Progenitor cell of endocrine pancreas (in vitro differentiated cells): ENCODE measurements at places on chromosomes 3 and 15.

GRCh38 chr3:168862466-168862865 is 766.7 kb upstream of the GOLIM4 start:
- H3K27me3 ChIP-seq, result no peaks in the 10 kb centered on the region
- peaks cover 39% of the 10 kb centered on the region for H3K4me1 ChIP-seq
- H3K4me3 ChIP-seq, result no peak overlapping the region
- H3K27ac ChIP-seq, result no peak overlapping the region
- no peak for DNase-seq

GRCh38 chr15:36468746-36469145 is 110.7 kb upstream of the CDIN1 start:
- no peaks in the 10 kb centered on the region for H3K36me3 ChIP-seq
- H3K4me3 ChIP-seq, result no peak overlapping the region
- no peaks in the 10 kb centered on the region for H3K4me1 ChIP-seq
- H3K27ac ChIP-seq, result no peak overlapping the region
- no peak for DNase-seq

GRCh38 chr15:28018291-28019044 is 80.6 kb downstream of the OCA2 start:
- no peak overlapping the region for H3K4me3 ChIP-seq
- peaks cover under 1% of the 10 kb centered on the region for H3K27me3 ChIP-seq
- peak overlapping the region; percentile 24 for H3K27ac ChIP-seq
- no peaks in the 10 kb centered on the region for H3K4me1 ChIP-seq
- H3K36me3 ChIP-seq, result no peaks in the 10 kb centered on the region
- DNase-seq, result no peak

DNA sequence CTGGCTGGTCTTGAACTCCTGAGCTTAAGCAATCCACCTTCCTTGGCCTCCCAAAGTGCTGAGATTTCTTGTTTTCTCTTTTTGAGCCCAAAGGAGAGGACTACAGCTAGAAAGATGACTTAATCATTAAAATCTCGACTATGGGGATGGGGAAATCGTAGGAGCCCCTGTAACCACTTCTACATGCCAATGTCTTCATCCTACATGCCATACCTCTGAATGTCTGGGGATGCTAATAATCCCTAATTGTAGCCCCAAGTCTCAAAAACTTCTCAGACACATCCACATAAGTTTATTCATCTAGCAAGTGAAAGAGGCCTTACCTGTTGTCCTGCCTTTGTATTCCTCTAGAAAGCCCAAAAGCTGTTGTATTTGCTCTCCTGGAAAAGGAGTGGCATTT is 3.7 kb upstream of the RHOV start:
- H3K4me3 ChIP-seq, result no peak overlapping the region
- H3K4me1 ChIP-seq, result peaks cover 6% of the 10 kb centered on the region
- H3K27me3 ChIP-seq, result peaks cover 6% of the 10 kb centered on the region
- H3K36me3 ChIP-seq, result no peaks in the 10 kb centered on the region
- DNase-seq, result no peak

DNA sequence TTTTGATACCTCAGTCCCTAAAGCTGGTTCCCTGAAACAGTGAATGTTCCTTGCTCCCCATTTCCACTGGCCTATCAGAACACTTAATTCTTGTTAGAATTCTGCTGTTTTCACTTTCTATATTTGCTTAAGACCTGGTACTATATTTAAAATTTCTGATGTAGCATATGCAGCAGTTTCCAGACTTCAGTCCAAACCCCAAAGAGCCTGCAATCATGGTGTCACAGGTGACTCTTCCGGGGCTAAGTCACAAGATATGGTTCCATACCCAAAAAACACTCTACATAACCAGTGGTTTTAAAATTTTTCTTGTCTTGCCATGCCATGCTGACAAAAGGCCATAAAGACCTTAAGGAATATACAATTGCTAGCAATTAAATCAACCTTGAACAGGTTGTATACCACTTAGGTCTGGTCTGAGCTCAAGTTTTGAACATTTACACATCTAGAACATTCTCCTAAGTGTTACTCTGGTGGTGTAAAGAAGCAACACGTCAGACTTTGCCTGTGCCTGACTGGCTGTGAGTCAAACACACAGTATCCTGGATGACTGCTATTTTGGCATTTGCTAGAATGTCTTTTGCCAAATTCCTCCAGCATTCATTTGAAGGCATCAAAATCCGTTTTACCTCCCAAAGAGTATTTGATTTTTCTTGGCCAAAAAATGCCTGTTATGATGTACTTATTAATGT is 160.0 kb downstream of the FRMD5 start:
- peaks cover 5% of the 10 kb centered on the region for H3K4me1 ChIP-seq
- no peak for DNase-seq
- no peak overlapping the region for H3K27ac ChIP-seq
- H3K27me3 ChIP-seq, result no peaks in the 10 kb centered on the region
- no peaks in the 10 kb centered on the region for H3K36me3 ChIP-seq

- peaks cover 3% of the 10 kb centered on the region for H3K4me1 ChIP-seq
- peak; percentile 49 for DNase-seq
- peak overlapping the region; percentile 56 for H3K4me3 ChIP-seq
- no peaks in the 10 kb centered on the region for H3K36me3 ChIP-seq
- peaks cover 39% of the 10 kb centered on the region for H3K27me3 ChIP-seq
Observed at GRCh38 chr3:5095886-5096285, 26.2 kb upstream of the ARL8B start.

GRCh38 chr3:125470671-125471070 is 49.3 kb downstream of the SNX4 start:
- no peak overlapping the region for H3K4me3 ChIP-seq
- H3K36me3 ChIP-seq, result peaks cover 34% of the 10 kb centered on the region
- H3K4me1 ChIP-seq, result peaks cover 2% of the 10 kb centered on the region
- H3K27ac ChIP-seq, result no peak overlapping the region
- no peaks in the 10 kb centered on the region for H3K27me3 ChIP-seq

DNA sequence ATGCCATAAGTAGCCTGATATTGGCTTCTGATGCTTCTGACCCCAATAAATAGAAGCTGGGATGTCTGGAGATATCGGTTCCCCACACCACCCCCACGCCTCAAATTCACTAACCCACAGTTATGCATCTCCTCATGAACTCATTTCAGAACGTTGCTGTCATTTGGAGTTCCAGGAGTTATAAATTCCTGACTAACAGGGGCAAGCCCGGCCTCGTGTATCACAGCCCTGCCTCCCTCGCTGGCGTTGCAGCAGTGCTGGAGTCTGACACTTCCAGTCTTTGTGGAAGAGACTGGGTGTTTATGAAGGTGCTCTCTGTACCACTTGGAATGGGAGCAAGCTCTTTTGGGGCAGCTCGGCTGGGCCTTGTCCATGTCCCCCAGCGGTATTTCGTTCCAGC is 101.0 kb downstream of the ANP32A start:
- DNase-seq, result no peak
- peaks cover 16% of the 10 kb centered on the region for H3K27me3 ChIP-seq
- no peaks in the 10 kb centered on the region for H3K36me3 ChIP-seq
- H3K4me1 ChIP-seq, result no peaks in the 10 kb centered on the region
- H3K4me3 ChIP-seq, result no peak overlapping the region

GRCh38 chr3:47243419-47244147 is 39.0 kb downstream of the KIF9 start:
- DNase-seq, result no peak
- no peaks in the 10 kb centered on the region for H3K27me3 ChIP-seq
- no peak overlapping the region for H3K4me3 ChIP-seq

DNA sequence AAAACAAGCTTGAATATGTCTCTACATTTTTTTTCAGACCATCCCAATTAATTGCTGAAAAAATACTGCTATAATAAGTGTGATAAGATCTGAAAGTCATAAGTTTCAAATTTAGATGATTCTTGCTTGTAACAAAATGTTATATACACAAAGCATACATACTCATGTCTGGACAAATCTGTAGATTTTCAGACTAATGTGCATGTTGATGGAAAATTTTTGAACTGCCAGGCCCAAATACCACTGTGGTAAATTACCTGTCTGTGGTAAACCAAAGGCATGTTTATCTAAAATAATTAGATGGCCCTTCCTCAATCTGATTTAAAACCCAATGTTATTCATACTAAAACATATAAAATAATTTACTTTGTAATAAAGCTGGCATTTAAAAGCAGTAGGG is 31.7 kb upstream of the CLDN16 start:
- no peak for DNase-seq
- H3K4me3 ChIP-seq, result no peak overlapping the region
- H3K27me3 ChIP-seq, result no peaks in the 10 kb centered on the region
- H3K4me1 ChIP-seq, result no peaks in the 10 kb centered on the region
- no peaks in the 10 kb centered on the region for H3K36me3 ChIP-seq

- H3K27ac ChIP-seq, result no peak overlapping the region
- H3K4me3 ChIP-seq, result no peak overlapping the region
- no peaks in the 10 kb centered on the region for H3K27me3 ChIP-seq
Observed at GRCh38 chr3:44419923-44420650, 57.4 kb downstream of the ZNF445 start.

- H3K27me3 ChIP-seq, result no peaks in the 10 kb centered on the region
Observed at GRCh38 chr3:172692751-172693338, 18.0 kb downstream of the NCEH1 start.

DNA sequence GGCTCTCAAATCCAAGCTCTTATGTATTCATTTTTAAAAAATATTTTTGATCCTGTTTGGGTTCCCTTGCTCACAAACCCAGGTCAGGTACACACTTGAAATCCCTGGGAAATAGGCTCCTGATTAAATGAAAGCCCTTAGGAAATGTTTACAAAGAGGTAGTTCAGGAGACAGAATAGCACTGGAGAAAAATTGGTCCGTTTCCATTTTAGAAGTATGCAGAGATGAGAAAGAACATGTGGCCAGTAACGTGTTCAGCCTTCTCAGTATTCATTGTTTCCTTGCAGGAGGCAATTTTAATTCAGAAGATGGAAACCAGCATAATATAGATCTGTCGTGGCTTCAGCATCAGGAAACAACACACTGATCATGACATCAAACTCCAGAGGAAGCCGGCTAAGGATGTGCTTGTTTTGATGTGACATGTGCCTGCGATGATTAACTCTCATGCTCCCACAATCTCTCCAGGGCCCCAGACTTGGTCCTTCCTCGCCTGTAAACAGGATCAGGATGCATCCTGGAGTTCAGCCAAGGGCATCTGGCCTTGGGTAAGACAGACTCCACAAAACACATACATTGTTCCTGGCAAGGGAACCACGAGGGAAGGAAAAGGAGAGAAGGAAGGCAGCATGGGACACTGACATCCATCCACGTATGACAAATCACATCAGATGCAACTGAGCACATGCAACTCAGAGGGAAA is 350.5 kb upstream of the THBS1 start:
- H3K27ac ChIP-seq, result no peak overlapping the region
- H3K27me3 ChIP-seq, result peaks cover 4% of the 10 kb centered on the region
- H3K4me1 ChIP-seq, result peaks cover under 1% of the 10 kb centered on the region
- no peaks in the 10 kb centered on the region for H3K36me3 ChIP-seq
- no peak overlapping the region for H3K4me3 ChIP-seq
- no peak for DNase-seq

- H3K4me1 ChIP-seq, result no peaks in the 10 kb centered on the region
- no peak overlapping the region for H3K27ac ChIP-seq
- no peak for DNase-seq
- no peaks in the 10 kb centered on the region for H3K27me3 ChIP-seq
- peaks cover 3% of the 10 kb centered on the region for H3K36me3 ChIP-seq
Observed at GRCh38 chr3:120649830-120650233, 32.2 kb downstream of the HGD start.

DNA sequence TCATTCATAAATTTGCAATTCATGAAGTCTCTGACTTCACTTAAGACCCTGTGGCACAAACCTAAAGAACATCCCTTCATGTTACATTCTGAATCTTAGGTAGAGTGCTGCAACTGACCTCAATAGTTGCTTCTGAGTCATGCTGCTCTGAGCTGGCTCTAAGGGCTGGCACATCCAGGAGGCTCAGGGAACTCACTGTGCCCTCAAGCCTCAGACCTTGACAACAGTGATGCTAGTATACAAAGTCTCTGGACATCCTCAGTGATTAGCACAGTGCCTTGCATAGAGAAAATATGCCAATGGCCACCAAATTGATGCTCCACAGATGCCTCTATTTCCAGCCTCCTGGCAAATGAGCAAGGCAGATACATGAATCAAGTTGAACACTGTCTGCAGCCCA is 740.9 kb upstream of the LMCD1 start:
- no peak overlapping the region for H3K4me3 ChIP-seq
- no peak for DNase-seq
- no peaks in the 10 kb centered on the region for H3K27me3 ChIP-seq

DNA sequence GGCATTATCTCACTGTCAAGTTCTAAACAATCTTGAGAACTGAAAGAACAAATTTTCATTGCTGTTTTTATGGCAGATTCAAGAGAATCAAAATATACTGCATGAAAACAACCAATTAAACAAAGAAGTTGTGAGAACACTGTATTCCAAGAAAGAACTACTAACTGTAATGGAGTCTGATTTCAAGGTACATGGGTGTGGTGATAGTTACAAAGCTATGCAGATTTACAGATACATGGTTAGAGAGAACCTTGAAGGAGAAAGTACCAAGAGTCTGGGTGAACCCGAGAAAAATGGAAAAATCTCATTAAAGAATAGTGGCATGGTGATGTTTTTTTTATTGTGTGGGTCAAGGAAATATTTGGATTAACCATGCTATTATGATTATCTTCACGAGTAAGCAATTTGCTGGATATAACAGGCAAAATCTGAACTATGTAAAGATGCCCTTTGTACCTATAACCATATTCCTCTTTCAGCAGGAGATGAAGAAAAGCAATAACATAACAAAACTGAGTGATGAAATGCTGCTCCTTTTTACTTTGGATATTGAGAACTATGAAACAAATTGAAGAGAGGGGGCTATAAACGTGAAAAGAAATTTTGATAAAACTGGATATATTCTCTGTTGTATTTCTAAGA is 100.4 kb downstream of the PLSCR2 start:
- peaks cover 1% of the 10 kb centered on the region for H3K36me3 ChIP-seq
- no peaks in the 10 kb centered on the region for H3K27me3 ChIP-seq
- no peak overlapping the region for H3K27ac ChIP-seq

DNA sequence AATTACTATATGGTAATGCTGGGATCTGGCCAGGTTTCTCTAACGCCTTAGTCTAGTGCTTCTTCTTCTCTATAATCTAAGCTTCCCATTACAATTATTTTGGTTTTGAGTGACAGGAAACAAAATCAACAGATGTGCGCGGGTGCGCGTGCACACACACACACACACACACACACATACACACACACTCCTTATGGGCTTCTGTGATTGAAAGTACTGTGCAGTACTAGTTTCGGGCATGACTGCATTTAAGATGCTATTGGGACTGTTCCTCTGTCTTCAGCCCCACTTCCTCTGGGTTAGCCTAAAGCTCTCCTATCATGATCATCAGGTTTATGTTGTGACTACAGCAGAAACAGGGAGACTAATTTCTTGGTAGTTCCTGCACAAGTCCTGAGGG is 32.2 kb downstream of the EPHB1 start:
- DNase-seq, result no peak
- H3K4me3 ChIP-seq, result no peak overlapping the region
- peaks cover 11% of the 10 kb centered on the region for H3K27me3 ChIP-seq
- no peak overlapping the region for H3K27ac ChIP-seq

GRCh38 chr3:138950006-138950644 is 3.1 kb downstream of the FOXL2NB start:
- no peaks in the 10 kb centered on the region for H3K36me3 ChIP-seq
- H3K4me1 ChIP-seq, result peaks cover 10% of the 10 kb centered on the region
- peaks cover 87% of the 10 kb centered on the region for H3K27me3 ChIP-seq
- H3K4me3 ChIP-seq, result peak overlapping the region; percentile 29
- DNase-seq, result no peak
